Kidney (tissue), 22 donors: ENCODE measurements at places on chromosomes 4 and X. TPM values are rescaled to one million over a fixed set of nuclear protein-coding genes. Genes with fewer than 3 reads are reported as not detected.

DNA sequence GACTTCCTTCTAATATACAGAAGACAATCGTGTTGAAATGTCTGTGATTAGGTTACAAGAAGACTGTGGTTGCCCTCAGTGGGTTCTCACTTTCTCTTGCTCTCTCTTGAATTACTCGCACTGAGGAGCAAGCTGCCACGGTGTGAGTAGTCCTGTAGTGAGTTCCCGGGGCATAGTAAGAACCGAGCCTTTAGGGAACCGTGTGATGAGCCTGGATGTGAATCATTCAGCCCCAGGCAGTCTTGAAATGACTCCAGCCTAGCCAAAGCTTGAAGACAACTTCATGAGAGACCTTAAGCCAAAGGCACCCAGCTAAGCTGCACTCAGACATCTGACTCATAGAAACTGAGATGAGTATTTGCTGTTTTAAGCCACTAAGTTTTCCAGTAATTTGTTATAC lies 292.7 kb downstream of the SPOCK3 start:
- H3K27me3 ChIP-seq = no peaks in the 10 kb centered on the region
- no peak overlapping the region for H3K4me3 ChIP-seq
- no peaks in the 10 kb centered on the region for H3K36me3 ChIP-seq
- no peaks in the 10 kb centered on the region for H3K4me1 ChIP-seq
- no peak for DNase-seq

Gene MSMO1
- 91.4 TPM for polyA plus RNA-seq

Gene MFAP3L
- 18.4 TPM for polyA plus RNA-seq

Gene ETDA
- polyA plus RNA-seq = not detected

GRCh38 chrX:136250191-136251040 lies 784 bp downstream of the MAP7D3 start:
- DNase-seq = peak; percentile 36
- H3K4me1 ChIP-seq = peaks cover 4% of the 10 kb centered on the region
- no peaks in the 10 kb centered on the region for H3K36me3 ChIP-seq

Gene S100P
- not detected for polyA plus RNA-seq

- no peaks in the 10 kb centered on the region for H3K36me3 ChIP-seq
- no peak for DNase-seq
- H3K27ac ChIP-seq = no peak overlapping the region
- H3K27me3 ChIP-seq = peaks cover 3% of the 10 kb centered on the region
Measured at GRCh38 chrX:8075636-8076035, 95.4 kb downstream of the VCX2 start.
